Right ventricle myocardium inferior (tissue), 1 donor: ENCODE measurements at places on chromosomes 4 and X.

GRCh38 chr4:165508372-165509120 is 129.7 kb downstream of the CPE start:
- no peak for DNase-seq

GRCh38 chr4:24774452-24774851 is 20.9 kb upstream of the SOD3 start:
- no peak for DNase-seq

DNA sequence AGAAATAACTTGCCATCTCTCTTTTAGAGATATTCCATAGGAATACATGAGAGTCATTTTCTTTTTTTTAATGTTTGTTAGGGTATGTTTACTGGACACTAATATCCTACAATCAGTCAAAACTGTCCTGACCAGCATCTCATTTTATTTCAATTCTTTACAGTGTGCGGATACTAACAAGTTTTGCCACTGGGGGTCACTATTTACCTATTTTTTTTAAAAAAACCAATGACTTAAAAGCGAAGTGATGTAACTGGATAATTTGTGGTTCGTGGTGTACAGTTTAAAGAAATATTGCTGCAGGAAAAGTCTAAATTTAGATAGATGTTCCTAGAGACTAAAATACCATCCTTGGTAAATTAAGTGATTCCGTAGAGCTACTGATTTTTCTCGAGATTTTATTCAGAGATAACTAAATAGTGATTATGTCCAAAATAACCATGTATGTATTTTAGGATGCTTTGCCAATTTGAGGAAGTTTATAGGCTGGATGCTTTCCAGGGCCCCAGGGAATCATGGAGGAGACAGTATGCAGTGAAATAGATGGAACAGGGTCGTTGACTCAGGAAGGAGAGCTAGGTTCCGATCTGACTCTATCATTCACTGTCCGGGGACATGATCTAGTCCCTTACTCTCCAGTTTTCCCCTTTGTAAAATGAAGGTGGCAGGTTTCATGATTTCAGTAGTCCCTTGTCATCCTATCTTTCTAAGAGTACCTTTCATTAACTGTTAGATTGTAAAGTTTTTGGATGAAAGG is 34.0 kb upstream of the GNPDA2 start:
- no peak for DNase-seq

- DNase-seq, result no peak
Measured at GRCh38 chrX:22122510-22122909, 90.4 kb downstream of the PHEX start.

DNA sequence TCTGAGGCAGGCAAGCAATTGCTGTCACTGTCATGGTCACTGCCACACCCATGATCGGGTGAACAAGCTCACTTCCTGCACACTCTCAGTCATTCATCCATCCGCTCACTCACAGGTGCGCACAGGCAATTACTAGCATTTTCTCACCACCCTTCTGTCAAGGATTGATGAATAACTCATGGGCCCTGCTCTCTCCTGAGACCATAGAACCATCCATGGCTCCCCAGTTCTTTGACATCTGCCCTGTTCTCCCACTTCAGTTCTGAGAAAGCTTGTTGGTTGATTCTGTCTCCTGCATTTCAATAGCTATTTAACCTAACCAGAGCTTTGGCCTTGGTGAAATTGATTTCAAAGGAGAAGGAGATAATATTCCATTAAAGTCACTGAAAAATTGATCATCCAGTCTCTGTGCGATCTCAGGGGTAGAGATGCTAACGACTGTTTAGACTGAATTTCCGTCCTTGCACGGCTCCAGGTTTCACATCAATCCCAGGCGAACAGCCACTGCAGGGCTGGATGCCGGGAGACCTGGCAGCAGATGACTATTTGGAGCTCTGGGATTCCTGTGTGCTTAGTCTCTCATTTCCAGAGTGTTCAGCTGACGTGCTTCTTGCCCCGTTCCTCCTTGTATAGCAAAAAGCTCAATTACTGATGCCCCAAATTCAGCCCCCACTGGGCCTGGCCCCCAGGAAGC is 36.9 kb upstream of the ADRA2C start:
- no peak for DNase-seq

- no peak for DNase-seq
Measured at GRCh38 chrX:19799319-19800182, 87.8 kb downstream of the SH3KBP1 start.

DNA sequence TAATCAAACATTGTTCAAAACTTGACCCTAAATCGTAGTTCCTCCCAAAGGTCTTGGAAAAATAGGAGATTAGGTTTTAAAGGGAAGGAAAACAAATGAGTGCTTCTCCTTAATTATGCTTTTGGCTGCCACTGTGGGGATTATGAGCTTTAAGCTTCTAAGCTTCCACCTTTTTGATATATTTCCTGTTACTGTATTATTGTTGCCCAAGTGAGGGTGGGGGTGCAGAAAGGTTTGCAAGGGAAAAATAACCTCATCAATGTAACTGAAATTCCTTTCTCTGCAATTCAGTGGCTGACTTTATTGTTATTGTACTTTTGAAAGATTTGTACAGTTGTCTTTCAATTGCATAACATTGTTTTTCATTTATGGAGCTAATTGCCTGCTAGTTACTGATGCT is 285.1 kb downstream of the FRMPD4 start:
- DNase-seq, result no peak

- DNase-seq, result no peak
Measured at GRCh38 chrX:47194194-47194787, 662 bp downstream of the UBA1 start.

- DNase-seq, result no peak
Measured at GRCh38 chrX:8981723-8982122, 52.2 kb downstream of the FAM9B start.

DNA sequence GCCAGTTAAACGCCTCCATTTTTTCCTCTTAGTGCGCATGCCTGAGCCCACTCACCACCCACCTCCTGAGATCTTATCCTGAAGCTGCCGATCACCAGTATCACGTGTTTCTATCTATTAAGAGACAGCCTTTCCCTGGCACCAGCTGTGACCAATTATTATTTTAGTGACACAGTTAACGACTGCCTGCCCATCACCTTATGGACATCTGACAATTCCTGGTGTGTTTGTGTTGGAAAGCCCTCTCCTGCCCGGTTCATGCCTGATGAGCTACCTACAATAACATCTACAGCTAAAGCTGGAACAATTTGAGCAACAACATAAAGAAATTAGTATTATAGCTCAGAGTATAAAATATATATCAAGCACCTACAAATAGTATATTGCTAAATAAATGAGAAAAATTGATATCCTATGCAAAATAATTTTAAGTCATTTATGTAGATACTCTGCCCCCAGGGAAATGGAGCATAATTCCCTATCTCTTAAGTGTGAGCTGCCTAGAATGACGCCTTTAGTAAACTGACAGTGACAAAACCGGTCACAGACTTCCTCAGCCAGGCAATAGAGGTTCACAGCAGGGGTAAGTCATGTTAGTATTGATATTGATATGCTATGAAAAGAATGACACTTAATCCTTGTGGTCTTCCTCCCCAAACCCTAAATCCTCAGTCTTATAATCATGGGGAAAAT is 862.2 kb downstream of the TRAM1L1 start:
- DNase-seq, result no peak

- DNase-seq, result no peak
Measured at GRCh38 chr4:22551550-22551949, 35.7 kb upstream of the ADGRA3 start.

- DNase-seq, result no peak
Measured at GRCh38 chr4:163194593-163194992, 27.9 kb upstream of the NAF1 start.

- no peak for DNase-seq
Measured at GRCh38 chr4:24968992-24969391, 56.1 kb upstream of the CCDC149 start.

DNA sequence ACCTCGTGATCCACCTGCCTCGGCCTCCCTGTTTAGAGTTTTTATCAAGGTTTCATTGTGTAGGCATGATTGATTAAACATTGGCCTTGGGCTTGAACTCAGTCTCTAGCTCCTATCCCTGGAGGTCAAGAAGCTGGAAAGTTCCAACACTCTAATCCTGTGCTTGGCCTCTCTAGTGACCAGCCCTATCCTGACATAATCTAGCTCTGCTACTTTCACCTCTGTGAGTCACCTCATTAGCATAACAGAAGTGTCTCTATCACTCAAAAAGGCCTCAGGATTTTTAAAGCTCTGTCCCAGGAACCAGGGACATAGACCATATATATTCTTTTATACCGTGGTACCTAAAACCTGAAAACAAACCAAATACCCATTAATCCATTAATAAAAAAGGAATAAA is 377.5 kb downstream of the CENPC start:
- DNase-seq, result no peak

DNA sequence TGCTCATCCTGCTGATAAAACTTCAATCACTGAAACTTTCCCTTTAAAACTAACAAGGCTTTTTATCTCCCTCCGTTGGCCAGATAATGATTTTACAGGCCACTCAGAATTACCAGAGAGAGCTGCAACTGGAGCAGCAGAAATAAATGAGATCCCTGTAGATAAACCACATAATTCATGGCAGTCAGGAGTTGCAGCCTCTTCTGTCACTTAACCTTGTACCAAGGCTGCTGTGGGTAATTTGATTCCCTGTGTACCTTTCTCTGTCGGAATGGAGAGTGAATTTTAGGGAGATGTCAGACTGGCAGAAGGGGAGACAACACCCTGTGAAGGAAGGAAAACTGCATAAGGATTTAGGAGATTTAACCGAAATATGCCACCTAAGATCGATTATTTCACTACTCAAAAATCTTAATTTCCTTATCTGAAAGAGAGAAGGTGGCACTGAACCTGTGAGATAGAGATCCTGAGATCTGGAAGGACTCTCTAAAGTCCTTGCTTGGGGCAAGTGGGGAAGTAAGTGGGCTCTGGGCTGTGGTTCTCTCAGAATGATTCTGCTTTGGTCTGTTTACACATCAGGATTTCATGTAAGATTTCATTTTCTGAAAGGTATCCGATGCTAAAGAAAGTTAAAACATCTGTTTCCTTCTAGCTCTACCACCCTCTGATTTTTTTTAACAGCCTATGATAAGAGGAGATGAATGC is 14.3 kb upstream of the TSPAN5 start:
- DNase-seq, result no peak

GRCh38 chrX:71489540-71489939 is 43.4 kb upstream of the OGT start:
- DNase-seq, result no peak

GRCh38 chr4:2537011-2537830 is 774 bp downstream of the FAM193A start:
- peak; percentile 73 for DNase-seq

DNA sequence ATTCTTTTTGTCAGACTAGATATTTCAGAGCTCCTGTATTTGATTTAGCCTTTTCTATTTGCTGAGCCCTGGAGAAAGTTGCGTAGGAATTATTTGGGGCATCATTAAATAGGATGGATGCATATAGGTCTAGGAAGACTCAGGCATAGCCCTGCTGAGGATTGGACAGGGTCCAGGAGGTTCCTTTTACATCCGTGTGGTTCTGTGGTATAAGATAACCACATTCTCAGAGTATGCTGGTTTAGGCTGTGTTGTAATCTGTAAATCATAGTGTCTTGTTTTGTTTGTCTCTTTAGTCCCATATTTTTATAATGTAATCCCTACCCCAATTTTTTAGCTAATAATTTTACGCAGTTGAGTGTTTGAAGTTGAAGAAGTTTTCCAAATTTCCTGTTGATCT is 513.7 kb downstream of the RPA4 start:
- DNase-seq, result no peak

- no peak for DNase-seq
Measured at GRCh38 chr4:152485726-152486276, 50.1 kb downstream of the FBXW7 start.

GRCh38 chr4:21678711-21679110 is 269.9 kb downstream of the KCNIP4 start:
- DNase-seq, result no peak

- DNase-seq, result peak; percentile 77
Measured at GRCh38 chr4:38664706-38665401, 855 bp downstream of the KLF3 start.

DNA sequence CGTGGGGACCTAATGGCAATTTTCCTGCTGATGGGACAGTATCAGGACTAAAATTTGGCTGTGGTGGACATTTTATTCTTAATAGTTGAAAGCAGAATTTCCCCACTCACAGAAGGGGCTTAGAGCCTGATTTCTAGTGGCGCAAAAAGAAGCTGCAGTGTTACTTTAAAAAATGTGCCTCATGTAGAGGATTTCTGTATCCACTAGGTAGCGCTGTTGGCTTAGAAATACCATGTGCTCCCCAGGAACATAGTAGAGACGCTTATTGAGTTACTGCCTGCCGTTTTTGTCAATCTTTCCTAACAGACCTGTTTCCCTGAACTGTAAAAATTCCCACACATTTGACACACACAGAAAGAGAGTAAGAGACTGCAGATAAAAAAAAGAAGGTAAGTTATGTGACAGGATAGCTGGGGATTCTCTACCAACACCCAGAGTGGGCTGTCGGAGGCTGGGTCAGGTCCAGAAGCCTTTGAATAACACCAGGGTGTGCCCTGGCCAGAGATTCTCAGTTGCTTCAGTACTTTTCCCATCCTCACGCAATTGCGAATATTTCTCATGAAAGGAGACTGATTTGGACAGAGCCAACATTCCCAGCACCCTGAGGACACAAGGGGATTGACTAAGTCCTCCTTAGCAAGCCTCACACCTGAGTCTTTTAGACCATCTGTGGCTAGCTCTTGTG is 88.4 kb downstream of the ZXDA start:
- DNase-seq, result no peak
